Skin of body (tissue), 3 donors: ENCODE measurements at places on chromosomes 2 and 18. TPM values are rescaled to one million over a fixed set of nuclear protein-coding genes. Genes with fewer than 3 reads are reported as not detected.

CDH7 gene
- total RNA-seq, result 0.79 TPM

DNA sequence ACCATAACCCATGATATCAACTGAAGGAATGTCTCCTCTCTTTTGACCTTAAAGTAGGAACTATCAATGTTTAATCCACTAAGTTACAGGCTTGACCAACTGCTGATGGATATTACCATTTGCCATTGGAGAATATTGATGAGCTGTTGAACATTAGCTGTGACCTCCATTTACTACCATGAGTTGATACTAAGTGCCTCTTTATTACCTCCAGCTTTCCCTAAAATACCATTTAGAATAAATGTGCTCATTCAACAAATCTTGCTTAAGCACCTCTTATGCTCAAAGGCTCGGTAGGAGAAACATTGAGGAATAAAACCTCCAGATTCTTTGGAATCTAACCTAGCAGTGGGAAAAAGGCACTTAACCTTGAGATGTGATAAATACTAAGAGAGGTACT is 81.2 kb downstream of the FAM124B start:
- DNase-seq, result no peak

GRCh38 chr2:186059096-186059495 is 320.5 kb downstream of the FSIP2 start:
- no peak for DNase-seq

- DNase-seq, result no peak
Measured at GRCh38 chr2:217795706-217796465, 206.9 kb downstream of the TNS1 start.

DYSF gene
- total RNA-seq, result 23.2 TPM

SERPINB3 gene
- total RNA-seq, result 49.5 TPM

GRCh38 chr18:44061438-44061837 is 619.2 kb upstream of the SETBP1 start:
- no peak for DNase-seq

GRCh38 chr2:200168641-200169555 is 137.6 kb upstream of the SPATS2L start:
- peak; percentile 20 for DNase-seq

DNA sequence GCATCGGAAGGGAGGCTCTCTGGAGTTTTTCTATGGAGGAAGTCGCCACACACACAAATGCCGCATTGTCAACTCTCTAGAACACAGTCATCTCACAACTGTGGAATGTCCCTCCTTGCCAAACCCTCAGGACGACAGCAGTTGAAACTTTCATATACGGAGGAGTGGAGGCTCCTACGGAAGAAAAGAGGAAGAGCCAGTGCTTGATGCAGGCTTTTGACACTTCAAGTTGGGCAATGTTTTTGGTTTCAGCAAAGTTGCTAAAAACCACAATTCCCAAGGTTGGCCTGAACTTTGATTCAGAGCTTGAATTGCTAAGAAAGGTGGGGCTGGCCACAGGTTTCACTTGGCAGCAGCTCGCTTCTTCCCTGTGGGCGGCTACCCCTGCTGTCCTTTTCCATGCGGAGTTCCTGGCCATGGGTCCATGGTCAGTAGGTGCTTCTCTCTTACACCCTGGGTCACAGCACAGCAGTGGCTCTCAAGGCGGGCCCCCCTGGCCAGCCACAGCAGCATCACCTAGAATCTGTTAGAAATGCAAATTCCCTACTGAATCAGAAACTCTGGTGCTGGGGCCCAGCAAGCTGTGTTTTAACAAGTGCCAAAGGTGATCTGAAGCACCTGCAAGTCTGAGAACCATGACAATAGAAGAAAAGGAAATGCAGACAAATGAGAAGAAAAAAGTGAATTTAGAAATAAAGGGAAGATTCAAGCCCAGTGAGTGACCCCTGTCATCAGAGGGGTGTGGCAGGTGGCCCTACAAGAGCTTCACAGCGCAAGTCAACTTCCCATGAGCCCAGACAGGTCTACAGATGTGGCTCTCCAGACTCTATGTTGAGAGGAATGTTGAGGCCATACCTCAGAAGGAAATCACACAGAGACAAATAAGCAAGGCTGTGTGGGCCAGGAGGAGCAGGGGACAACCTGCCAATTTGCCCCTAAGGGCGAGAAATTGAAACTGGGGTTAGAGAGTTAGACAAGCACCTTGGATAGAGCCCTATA is 856.4 kb downstream of the RNF144A start:
- peak; percentile 30 for DNase-seq

- peak; percentile 46 for DNase-seq
Measured at GRCh38 chr2:136342138-136342537, 224.2 kb upstream of the CXCR4 start.

- no peak for DNase-seq
Measured at GRCh38 chr2:222105046-222105445, 193.8 kb downstream of the PAX3 start.

DNA sequence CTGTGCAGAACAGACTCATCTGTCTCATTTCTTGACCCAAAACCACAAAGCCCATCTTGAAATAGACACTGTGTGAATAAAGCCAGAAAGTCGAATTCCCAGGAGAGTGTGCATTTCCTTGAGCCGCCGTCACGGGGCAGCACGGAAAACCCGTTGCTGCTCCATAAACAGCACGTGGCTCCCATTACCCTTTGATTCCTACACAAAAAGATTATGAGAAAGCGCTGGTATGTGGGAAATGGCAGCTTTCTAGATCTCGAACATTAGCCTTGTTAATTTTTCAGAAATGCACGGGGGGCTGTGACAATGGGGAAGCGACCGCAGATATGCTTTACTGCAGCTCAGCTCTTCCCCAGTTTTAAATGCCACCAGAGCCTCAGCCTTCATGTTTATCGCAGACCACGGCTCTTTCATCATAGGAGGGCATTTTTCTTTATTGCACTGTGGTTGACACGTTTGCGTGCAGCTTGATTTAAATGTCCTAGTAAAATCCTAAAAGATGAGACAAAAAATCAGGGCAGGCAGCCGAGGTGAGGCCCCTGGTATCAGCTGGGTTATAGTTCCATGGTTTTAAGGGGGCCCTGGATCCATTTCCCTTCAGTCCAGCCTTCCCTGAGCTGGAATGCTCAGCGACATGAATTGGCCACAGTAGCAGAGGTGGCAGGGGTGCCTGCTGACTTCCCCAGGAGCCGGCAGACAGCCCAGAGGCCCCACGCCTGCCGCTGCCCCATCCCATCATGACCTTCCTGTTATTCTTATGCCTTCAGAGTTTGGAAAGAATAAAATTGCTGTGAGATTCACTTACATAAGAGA is 249.3 kb downstream of the NDUFA10 start:
- peak; percentile 52 for DNase-seq

- no peak for DNase-seq
Measured at GRCh38 chr2:74534411-74534810, 4.7 kb downstream of the HTRA2 start.

DNA sequence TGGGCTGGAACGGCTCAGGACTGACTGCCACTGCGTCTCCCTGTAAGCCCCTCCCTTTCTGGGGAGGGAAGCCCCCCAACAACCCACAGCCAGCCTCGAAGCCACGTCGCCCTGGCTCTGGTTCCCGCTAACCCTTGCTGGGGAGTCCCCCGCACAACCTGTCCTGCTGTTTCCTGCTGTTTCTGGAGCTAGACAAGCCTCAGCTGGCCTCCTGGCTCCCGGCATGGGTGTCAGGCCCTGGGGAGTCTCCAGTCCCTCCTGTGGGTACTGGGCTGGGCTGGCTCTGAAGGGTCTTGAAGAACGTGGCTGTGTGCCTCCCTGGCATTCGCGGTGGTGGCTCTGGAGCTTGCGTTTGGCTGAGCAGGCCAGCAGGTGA is 20.9 kb downstream of the NFATC1 start:
- no peak for DNase-seq

- DNase-seq, result no peak
Measured at GRCh38 chr2:235024931-235025773, 73.3 kb downstream of the SH3BP4 start.

DNA sequence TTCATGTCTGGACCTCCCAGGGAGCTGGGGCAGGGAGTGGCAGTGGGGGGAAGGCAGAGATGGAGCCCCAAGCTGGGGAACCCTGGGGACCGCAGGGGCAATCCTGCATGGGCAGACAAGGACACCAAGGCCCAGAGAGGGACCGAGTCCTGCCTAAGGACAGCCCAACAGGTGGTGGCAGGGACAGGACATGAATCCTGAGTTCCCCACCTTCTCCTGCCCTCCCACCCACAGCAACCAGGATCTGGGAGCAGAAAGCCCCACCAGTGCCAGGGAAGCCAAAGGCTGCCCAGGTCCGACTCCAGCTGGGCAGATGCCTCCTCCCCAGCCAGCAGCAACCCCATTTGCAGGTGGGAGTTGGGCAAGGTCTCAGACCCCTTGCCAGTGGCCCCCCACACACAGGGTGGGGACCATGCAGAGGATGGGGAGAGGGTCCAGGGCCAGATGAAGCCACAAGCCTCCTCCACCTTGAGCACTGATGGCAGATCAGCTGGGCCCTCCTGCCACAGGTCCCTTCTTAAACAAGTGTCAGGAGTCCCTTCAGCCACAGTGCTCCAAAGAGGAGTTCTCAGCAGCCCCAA is 6.3 kb downstream of the ADRA2B start:
- no peak for DNase-seq

- DNase-seq, result no peak
Measured at GRCh38 chr2:111884592-111884964, 585 bp upstream of the ANAPC1 start.

DNA sequence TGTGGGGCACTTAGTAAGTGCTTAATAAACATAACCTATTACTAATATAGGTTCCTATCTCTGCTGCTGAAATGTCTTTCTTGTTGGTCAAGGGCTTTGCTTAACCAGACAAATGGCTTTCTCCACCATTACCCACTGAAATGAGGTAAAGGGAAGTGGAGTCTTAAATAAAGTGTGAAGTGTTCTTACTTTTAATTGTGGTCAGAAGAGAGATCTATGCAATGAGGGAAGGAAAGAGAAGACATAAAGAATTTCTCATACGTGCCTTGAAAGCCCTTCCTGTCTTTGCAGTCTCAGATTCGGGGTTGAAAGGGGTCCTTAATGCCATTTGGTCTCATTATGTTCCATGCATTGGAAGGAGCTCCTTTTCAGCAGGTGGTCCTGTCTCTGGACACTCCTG is 6.9 kb upstream of the CXCR4 start:
- DNase-seq, result no peak

- DNase-seq, result no peak
Measured at GRCh38 chr2:24734741-24735140, 58.5 kb downstream of the PTRHD1 start.

DNA sequence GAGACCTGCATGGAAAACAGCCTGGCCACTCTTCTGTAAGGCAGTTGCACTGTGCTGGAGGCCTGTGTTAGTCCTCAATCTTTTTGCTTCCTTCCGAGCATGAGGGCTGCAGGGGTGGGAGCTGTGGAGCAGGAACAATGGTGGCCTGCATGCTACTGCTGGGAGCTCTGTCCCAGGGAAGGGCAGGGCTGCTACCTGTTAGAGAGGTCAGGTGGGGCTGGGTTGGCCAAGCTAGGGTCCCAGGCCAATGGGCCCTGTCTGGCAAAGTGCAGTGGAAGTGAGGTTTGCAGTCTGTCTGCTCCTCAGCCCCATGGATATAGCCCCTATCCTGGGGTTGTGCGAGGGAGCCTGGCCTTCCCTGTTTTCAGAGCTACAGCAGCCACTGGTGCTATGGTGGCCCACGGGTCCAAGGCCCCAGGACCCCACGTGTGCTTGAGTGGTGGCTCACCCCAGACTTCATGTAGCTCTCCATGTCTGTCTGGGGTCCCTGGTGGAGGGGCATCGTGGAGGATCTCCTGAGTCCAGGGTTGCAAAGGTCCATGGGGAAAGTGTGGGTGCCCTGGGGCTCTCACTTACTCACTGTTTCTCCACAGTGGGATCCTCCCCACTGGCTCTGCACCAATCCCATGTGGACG is 1212.6 kb upstream of the NXPH2 start:
- DNase-seq, result no peak

DNA sequence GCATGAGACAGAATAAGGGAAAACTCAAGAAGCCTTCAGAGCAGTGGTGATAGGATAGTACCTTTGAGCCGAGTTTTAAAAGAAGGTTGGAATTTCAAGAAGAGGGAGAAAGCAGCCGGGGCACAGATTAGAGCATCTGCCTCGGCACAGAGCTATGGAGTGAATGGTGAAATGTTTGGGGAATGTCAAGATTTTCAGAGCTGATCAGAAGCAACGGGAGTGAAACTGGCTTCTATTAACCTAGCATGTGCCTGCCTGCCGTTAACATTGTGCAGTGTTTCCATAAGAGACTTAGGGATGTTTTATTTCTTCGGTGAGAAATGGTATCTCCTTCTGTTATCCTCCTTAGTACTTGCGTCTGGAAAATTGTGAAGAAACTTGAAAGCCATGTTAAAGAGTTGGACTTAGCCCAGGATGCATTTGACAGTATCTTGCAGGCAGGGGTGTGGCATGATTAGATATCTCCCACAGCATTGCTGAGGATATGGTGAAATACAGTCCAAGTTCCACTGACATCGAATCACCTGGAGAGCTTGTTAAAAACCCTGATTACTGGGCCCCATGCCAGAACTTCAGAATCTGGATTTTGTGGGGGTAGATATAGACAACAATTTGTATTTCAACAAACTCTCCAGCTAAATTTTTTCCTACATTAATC is 96.8 kb upstream of the PPP1CB start:
- DNase-seq, result no peak

GRCh38 chr2:162261032-162261945 is 18.0 kb upstream of the FAP start:
- DNase-seq, result no peak

GRCh38 chr2:144048631-144049060 is 471.3 kb downstream of the ZEB2 start:
- no peak for DNase-seq

TRPM8 gene
- 0.10 TPM for total RNA-seq

FAM210A gene
- 18.1 TPM for total RNA-seq

GRCh38 chr2:189613077-189613636 is 32.6 kb upstream of the SLC40A1 start:
- DNase-seq, result peak; percentile 39

PTPRM gene
- total RNA-seq, result 46.3 TPM

- DNase-seq, result no peak
Measured at GRCh38 chr2:21231985-21232384, 108.2 kb downstream of the TDRD15 start.

GRCh38 chr2:24863641-24864040 is 56.4 kb downstream of the ADCY3 start:
- no peak for DNase-seq

- no peak for DNase-seq
Measured at GRCh38 chr2:123061534-123061933, 963.6 kb upstream of the CNTNAP5 start.

DNA sequence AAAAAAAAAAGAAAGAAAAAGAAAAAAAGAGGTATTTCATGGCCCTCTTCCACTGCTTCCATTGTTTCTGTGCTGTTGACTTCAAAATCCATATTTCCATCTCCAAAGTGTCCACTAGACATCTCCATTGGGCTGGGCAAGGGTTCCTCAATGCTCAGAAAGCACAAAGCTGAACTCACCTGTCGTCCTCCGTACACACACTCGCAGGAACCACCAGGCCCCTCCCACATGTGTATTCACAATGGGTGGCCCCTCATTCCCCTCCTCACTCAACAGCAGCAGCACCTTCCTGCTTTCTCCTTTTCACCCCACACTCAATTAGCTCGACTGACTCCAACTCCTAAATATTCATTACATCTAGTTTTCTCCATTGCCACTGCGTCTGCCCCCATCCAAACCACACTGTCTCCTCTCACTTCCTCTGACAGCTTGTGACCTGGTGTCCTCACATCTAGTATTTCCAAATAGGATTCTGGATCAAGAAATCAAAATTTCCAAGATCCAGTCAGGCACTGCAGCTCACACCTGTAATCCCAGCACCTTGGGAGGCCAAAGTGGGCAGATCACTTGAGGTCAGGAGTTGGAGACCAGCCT is 25.2 kb downstream of the OSBPL1A start:
- no peak for DNase-seq

PSD4 gene
- total RNA-seq, result 12.9 TPM
